SK-N-DZ (cell line): ENCODE measurements at places on chromosomes 16 and 17.

DNA sequence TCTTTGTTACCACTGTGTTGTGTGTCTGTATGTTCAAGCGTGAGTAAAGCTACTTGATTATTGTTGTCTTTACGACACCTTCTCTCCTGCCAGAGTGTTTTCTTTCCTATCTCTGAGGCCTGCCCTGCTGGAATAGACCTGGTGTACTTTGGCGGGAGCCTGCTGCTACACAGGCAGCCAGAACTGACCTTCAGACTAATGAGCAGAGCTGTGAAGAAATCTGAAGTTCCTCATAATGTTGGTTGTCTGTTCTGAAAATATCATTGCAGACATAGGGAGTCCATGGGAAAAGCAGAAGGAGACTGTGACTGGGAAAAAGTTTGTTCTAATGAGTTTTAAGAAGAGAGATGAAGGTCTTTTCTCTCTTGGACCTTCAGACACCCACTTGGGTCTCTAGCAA lies 9.8 kb downstream of the RHOT1 start:
- no peak for DNase-seq

GRCh38 chr16:48537275-48537674 lies 72.7 kb downstream of the N4BP1 start:
- no peak for DNase-seq

DNA sequence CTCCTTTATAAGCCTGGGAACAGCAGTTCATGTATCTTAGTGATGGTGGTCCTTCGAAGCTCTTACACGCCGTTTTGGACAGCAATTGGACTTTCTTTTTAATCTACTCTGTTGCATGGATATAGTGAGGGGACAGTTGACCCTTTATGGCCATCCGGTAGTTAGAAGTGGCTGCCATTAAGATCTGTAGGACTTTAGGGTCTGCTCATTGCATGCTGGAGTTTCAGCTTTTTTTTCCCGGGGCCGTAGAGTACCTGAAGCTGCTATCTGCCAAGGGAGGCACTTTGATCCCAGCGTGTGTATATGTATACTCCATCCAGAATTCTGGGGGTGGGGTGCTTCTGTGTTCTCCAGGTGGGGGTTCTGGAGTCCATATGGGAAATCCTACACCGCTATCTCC lies 1.2 kb downstream of the CYB5D1 start:
- no peak for DNase-seq

GRCh38 chr16:24041834-24042631 lies 206.2 kb downstream of the PRKCB start:
- peak; percentile 71 for DNase-seq

GRCh38 chr16:25912321-25912720 lies 220.6 kb downstream of the HS3ST4 start:
- DNase-seq = no peak
